T-helper 9 cell (primary cell): ENCODE measurements at places on chromosomes 11 and 22.

DNA sequence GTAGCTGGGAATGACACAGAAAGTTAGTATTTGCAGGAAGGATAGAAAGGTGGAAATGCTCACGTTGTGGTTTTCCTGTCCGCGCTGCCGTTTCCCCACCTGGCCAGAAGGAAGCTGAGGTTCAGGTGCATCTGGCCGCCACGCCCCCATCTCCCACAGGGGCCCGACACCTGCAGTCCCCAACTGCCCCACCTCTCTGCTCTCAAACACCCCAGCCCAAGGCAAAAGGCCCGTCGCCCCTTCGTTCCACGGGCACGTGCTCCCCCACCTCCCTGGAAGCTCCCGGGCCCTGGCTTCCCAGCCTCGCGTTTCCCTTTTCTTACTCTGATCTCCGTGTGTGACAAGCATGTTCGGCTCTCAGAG, 985.1 kb downstream of the BRD1 start:
- DNase-seq, result no peak

DNA sequence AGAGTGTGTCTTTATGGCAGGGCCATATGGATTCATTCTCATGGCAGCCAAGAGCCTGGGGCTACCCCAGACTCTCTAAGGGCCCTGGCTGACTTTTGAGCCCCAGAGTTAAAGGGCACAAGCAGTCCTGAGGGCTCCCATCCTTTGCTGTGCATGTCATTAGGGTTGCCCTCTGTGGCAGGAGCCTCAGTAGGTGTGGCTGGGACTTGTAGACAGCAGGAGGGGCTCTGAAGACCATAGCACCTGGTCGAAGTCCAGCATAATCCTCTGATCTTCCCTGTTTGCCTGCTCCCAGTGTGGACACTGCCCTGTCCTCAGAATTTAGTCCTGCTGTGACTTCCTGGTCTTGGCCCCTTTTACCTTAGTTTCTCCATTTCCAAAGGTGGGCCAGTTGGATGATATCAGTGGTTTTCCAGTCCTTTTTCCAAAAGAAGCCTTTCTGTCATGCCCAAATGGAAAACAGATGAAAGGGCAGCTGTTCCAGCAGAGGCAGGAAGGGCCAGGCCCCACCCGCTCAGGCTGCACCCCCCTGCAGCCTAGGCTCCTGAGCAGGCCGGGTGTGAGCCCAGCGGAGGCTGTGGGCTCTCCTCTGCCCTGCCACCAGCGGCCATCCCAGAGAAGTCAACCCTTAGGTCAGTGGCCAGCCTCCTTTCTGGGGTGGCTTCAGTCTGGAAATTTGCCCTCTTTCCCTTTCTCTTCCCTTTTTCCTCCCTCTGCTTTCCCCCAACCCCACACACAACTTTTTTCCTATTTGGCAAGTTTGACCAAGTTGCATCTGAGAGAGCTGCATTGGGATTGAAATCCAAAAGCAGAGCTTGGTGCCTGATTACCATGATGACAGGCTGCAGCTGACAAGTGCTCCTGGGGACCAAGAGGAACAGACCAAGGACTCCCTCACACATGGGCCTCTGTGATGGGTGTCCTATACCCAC, 32.8 kb upstream of the SUSD2 start:
- no peak for DNase-seq

DNA sequence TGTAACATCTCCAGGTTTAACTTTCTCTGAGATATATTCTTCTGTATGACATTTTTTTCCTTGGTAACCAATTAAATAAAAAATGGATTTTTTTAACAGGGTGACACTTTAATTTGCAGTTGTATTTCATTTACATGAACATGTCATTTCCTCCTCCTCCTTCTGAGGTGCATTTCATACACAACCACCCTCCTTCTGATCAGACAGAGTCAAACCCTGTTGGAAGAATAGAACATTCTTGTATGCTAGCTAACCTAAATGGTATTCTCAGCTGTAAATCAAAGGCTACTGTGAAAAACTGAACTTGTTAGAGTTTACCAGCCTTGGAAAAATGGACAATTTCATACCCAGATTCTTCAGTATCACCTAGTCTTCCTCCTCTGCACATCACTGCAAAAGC, 52.7 kb upstream of the CHRM4 start:
- no peak for DNase-seq

DNA sequence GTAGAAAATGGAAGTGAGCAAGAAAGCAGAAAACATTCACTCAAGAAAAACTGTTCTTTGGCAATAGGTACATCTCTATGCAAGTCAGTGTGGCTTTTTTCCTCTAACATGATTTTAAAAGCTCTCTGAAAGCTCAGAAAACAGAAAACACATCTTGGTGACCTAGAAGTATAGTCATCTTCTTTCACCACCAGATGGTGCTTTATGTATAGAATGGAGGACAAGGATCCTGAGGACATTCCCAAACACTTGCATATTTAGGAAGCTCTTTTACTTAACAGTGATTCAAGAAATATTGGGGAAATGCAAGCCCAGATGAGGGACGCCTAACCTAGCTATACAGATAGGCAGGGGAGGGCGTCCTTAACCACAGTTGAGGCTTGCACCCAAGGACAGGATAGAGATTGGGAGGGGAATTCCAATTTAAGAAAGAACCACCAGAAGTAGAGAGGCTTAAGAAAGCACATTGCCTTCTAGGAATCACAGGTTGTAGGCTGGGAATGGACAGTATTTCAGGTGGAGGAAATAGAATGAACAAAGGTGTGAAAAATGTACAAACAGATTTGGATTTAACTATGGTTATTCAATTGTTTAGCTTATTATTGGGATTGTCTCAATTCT, 13.8 kb upstream of the CCDC81 start:
- DNase-seq, result no peak

DNA sequence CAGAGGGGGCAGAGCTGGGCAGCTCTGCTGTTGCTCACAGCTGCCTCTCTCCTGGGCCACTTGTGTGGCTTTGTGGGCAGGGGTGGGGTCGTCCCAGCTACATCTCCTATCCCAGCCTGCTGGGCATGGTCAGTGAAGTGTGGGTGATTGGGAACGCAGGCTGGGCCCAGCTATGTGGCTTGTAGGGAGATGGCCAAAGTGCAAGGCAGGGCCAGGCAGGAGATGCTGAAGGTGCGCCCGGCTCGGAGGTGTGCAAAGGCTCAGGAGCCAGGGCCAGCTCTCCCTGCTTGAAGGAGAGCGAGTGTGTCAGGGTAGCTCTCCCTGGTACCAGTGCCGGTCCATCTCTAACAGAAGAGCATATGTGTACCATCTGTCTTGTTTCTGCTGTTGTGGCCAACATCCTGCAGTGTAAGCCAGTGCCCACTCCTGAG, 8.4 kb upstream of the RANBP1 start:
- DNase-seq, result no peak

DNA sequence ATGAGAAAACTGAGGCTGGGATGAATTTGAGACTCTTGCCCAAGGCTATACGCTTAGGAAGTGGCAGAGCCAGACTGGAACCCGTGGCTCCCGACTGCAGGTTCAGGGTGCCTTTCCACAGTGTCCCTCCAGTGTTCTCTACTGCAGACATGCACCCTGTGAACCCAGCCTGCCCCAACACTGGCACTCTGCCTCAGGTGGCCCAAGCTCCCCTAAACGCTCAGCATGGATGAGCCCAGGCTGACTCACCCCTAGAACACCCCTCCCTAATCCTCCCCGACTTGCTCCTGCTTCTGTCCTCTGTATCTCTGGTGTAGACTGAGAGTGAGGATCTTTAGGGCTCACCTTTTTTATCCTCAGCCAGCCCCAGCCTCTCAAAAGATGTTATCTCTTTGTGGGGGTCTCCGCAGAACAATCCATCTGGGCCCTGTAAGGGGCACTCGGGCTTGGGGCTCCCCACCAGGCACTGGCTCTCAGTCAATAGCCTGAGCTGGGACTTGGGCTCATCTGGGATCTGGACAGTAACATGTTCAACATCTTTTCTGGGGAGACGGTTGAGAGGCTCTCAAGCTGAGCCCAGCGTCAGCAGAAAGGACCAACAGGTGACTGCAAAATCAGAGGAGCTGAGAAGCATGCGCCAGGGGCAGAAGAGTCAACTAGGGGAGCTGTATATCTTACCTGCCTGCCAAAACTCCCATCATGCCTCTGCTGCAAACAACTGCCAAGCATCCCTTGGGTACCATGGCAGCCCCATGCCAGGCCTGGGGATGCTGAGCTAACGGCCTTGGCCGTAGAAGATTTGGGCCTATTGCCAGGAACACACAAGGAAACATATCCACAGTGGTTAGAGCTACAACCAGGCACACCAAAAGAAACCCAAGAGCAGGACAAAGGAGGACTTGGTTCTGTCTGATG, 176.2 kb downstream of the BUD13 start:
- no peak for DNase-seq

GRCh38 chr11:69500285-69501120, 19.0 kb downstream of the LINC01488 start:
- DNase-seq, result no peak

DNA sequence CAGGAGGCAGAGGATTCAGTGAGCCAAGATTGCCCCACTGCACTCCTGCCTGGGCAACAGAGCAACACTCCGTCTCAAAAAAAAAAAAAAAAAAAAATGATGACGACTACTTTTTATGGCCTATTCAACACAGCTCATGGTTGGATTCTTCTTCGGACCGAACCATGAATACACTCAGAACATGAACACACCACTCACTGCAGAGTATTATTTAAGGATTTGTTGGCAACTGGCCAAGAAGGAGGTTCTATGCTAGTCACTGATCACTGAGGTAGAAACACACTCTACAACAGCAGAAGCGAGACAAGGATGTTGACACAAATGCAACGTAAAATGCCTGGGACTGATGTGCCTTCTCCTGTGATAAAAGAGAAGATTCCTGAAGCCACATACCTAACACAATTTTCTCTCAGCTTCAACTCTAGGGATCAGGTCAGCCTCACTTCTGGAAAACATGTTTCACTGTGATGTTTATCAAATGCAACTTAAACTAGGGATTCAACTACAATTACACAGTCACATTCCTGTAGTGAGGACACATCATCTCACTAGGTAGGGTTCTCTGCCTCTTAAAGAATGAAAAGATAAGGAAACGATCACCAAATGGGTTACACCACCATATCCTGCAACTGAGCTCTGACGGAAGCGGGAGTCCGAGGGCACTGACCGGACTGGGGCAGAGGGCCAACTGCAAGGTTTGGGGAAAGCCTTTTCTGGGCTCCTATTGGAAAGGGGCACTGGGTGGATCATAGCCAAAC, 82.5 kb downstream of the SGSM3 start:
- no peak for DNase-seq

DNA sequence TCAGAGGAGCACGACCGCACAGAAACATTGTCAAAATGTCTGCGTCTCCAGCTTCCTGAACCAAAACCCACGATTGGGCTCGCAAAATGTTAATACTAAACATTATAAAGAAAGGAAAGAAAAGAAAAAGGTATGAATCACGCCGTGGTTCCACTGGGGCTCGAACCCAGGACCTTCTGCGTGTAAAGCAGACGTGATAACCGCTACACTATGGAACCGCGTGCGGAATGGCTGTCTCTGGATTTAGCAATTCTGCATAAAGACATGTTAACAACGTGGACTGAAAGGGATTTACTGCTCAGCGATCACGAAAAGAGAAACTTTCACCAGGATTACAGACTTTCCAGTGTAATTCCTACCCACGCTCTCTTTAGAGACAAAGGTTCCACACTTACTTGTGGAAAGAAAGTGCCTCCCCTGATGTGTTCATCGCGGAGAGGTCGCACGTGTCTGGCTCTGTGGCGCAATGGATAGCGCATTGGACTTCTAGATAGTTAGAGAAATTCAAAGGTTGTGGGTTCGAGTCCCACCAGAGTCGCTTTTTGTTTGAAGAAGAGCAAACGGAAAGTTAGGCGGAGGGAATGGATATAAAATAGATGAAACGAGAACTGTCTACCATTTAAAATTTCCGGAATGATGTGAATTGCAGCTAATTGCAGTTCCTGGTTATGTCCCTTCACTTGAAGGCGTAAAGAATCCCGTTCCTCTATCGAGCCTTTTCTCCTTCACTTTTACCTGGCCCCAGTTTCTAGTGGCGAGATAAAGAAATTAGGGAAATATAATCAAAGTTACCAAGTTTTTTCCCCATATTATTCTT, 39.7 kb downstream of the OR4D9 start:
- DNase-seq, result peak; percentile 66

GRCh38 chr11:10386361-10386760, 68.7 kb upstream of the AMPD3 start:
- no peak for DNase-seq

DNA sequence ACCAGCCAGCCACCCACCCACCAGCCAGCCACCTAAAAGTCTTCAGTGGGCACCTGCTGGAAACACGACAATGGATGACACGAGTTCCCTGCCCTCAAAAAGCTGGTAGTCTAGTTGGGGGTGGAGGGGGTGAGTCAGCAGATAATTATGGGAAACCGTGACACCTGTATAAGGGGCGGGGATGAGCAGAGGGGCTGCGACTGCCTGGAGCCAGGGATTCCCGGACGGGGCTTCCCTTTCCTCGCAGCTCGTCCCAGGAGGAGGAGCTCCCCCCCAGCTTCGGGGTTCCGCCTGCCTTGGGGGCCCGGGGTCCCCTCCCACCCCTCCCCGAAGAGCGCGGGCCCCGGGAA, 2.3 kb upstream of the RTN4RL2 start:
- no peak for DNase-seq

DNA sequence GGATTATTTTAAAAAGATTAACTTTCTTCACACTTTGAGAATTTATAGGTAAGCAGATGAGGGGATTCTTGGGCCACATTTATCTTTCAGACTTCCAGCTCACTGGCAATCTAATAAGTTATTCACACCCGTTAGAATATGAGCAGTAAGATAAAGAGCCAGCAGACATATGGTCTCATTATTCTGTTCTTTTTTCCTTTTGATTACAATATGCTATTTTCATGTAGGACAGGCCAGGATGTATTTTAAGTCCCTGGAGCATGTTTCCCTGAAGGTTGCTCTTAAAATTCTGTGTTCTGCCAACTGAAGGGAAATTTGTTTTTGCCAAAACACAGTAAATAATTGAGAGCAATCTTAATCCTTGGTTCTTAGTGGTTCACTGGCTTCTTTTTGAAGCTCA, 22.2 kb downstream of the PDHX start:
- DNase-seq, result no peak

- no peak for DNase-seq
Observed at GRCh38 chr11:122077459-122077858, 38.6 kb downstream of the BLID start.

DNA sequence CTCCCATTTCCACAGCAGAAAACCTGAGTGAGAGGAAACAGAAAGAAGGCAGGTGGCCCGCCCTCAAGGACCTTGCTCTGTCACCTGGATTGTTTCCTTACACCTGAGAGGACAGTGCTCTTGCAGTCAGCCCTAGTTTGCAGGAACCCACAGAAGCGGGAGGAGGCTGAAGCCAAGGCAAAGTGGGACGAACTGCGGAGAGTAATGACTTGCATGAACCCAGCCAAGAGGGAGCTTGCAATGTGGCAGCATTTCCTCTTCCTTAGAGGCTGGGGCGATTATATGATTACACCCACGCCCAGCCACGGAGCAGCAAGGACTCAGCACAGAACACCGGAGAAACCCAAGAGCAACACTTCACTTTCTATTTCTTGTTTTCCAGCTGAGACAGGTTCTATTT, 102.6 kb downstream of the SPON1 start:
- DNase-seq, result no peak
